ENCODE measurements at places on chromosomes 3 and 15. TPM values are rescaled to one million over a fixed set of nuclear protein-coding genes. Genes with fewer than 3 reads are reported as not detected.

GRCh38 chr3:61649381-61650170, 88.2 kb downstream of the PTPRG start:
- DNase-seq = no peak

GRCh38 chr3:165839296-165840076, 2.3 kb upstream of the BCHE start:
- DNase-seq = no peak

Gene CFAP100
- not detected for total RNA-seq

DNA sequence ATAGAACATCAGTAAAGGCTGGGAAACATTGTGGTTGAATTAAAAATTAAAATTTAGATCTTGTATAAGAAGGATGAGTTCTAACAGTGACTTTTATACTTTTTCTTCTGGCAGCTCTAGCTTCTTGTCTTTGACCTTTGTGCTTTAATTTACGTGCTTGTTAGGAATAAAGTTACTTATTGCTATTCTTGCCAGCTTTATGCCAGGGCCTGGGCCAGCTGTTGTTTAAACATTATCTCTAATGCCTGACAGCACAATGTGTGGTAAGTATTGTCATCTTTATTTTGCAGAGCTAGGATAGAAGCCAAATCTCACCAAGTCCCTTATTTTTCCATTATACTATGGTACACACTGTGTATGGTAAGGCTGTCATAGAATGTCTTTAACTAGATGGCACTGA, 766.7 kb upstream of the GOLIM4 start:
- DNase-seq = no peak

GRCh38 chr3:157589211-157589610, 86.0 kb upstream of the VEPH1 start:
- no peak for DNase-seq

Measured in activated naive CD4-positive, alpha-beta T cell treated with anti-CD3 and anti-CD28 coated beads, Interleukin-2, amount 50 U/mL, for 72 hours (primary cell).